Neural cell (in vitro differentiated cells): ENCODE measurements at places on chromosomes 7 and 10. TPM values are rescaled to one million over a fixed set of nuclear protein-coding genes. Genes with fewer than 3 reads are reported as not detected.

The SLC13A1 gene
- polyA plus RNA-seq: not detected in 2 replicates

The HMX3 gene
- polyA plus RNA-seq: not detected in 2 replicates

The TLL2 gene
- 0.11 and 0.30 TPM in 2 replicates for polyA plus RNA-seq

The SFTPA2 gene
- 0.48 TPM in 1 of 2 replicates, not detected in the other for polyA plus RNA-seq

The NXPH1 gene
- 15.9 and 24.9 TPM in 2 replicates for polyA plus RNA-seq

The ERVW-1 gene
- polyA plus RNA-seq: not detected in 2 replicates

The PRKAR2B gene
- polyA plus RNA-seq: 249 and 297 TPM in 2 replicates

The TMEM184A gene
- 0.12 TPM in 1 of 2 replicates, not detected in the other for polyA plus RNA-seq

The OR6V1 gene
- polyA plus RNA-seq: not detected in 2 replicates

The TRDMT1 gene
- polyA plus RNA-seq: 21.7 and 25.4 TPM in 2 replicates

The NME8 gene
- polyA plus RNA-seq: not detected in 2 replicates

The TRIM50 gene
- polyA plus RNA-seq: not detected in 2 replicates

The DNTT gene
- not detected in 2 replicates for polyA plus RNA-seq

The TRIM56 gene
- 0.01 and 0.12 TPM in 2 replicates for polyA plus RNA-seq

The MCMBP gene
- 58.0 and 60.4 TPM in 2 replicates for polyA plus RNA-seq

The TMEM236 gene
- 0.10 TPM in 1 of 2 replicates, not detected in the other for polyA plus RNA-seq

The ZNF32 gene
- 162 and 175 TPM in 2 replicates for polyA plus RNA-seq

The HOXA5 gene
- polyA plus RNA-seq: not detected in 2 replicates

The HOXA9 gene
- polyA plus RNA-seq: not detected in 2 replicates

The AMPH gene
- polyA plus RNA-seq: 33.7 and 34.7 TPM in 2 replicates

The GRM3 gene
- polyA plus RNA-seq: 15.9 TPM in 2 replicates

The FAM53B gene
- 21.8 and 28.6 TPM in 2 replicates for polyA plus RNA-seq

The ATP6V1F gene
- 228 and 246 TPM in 2 replicates for polyA plus RNA-seq

The SPDYE9 gene
- 0.48 and 0.87 TPM in 2 replicates for polyA plus RNA-seq

The CDK14 gene
- polyA plus RNA-seq: 25.1 and 29.6 TPM in 2 replicates

The ABCA13 gene
- 0.20 TPM in 1 of 2 replicates, not detected in the other for polyA plus RNA-seq

The NYAP1 gene
- 70.1 and 86.6 TPM in 2 replicates for polyA plus RNA-seq

The ASIC3 gene
- 3.3 and 4.4 TPM in 2 replicates for polyA plus RNA-seq

The CYP26C1 gene
- not detected in 2 replicates for polyA plus RNA-seq

The TRIM74 gene
- 1.7 and 2.1 TPM in 2 replicates for polyA plus RNA-seq

The CPN1 gene
- not detected in 2 replicates for polyA plus RNA-seq

The MRPL43 gene
- 121 and 122 TPM in 2 replicates for polyA plus RNA-seq

The CALY gene
- polyA plus RNA-seq: 3.7 and 6.8 TPM in 2 replicates

The NODAL gene
- 0.46 TPM in 1 of 2 replicates, not detected in the other for polyA plus RNA-seq

The MYH16 gene
- polyA plus RNA-seq: not detected in 2 replicates

The UBTD1 gene
- 2.8 and 3.3 TPM in 2 replicates for polyA plus RNA-seq

The BEND7 gene
- 4.5 and 5.1 TPM in 2 replicates for polyA plus RNA-seq

The ING3 gene
- 19.4 and 19.7 TPM in 2 replicates for polyA plus RNA-seq

The FAM25G gene
- polyA plus RNA-seq: not detected in 2 replicates

The SFRP5 gene
- polyA plus RNA-seq: 0.92 and 1.2 TPM in 2 replicates

The CTAGE15 gene
- not detected in 2 replicates for polyA plus RNA-seq

The PTN gene
- 14.1 and 19.5 TPM in 2 replicates for polyA plus RNA-seq

The CDC14C gene
- polyA plus RNA-seq: not detected in 2 replicates

The IDI2 gene
- polyA plus RNA-seq: 0.24 TPM in 1 of 2 replicates, not detected in the other

The LRRN3 gene
- polyA plus RNA-seq: 119 and 138 TPM in 2 replicates

The DHTKD1 gene
- polyA plus RNA-seq: 24.0 and 24.9 TPM in 2 replicates

The HECW1 gene
- polyA plus RNA-seq: 11.7 and 13.8 TPM in 2 replicates

The FXYD4 gene
- polyA plus RNA-seq: not detected in 2 replicates

The OPN1SW gene
- 1.2 and 1.9 TPM in 2 replicates for polyA plus RNA-seq

The SFMBT2 gene
- 0.62 and 1.3 TPM in 2 replicates for polyA plus RNA-seq

The PHKG1 gene
- 2.6 TPM in 1 of 2 replicates, not detected in the other for polyA plus RNA-seq

The CHST15 gene
- polyA plus RNA-seq: 0.78 and 0.79 TPM in 2 replicates

The GPR15LG gene
- not detected in 2 replicates for polyA plus RNA-seq

The CPA2 gene
- 0.41 TPM in 1 of 2 replicates, not detected in the other for polyA plus RNA-seq

The STRIP2 gene
- polyA plus RNA-seq: 7.4 and 8.0 TPM in 2 replicates

The SLC25A40 gene
- 20.1 and 61.6 TPM in 2 replicates for polyA plus RNA-seq

The FAM237B gene
- polyA plus RNA-seq: not detected in 2 replicates

The POM121L12 gene
- polyA plus RNA-seq: not detected in 2 replicates
